ENCODE measurements at places on chromosomes 1 and 21.
A peak's percentile ranks its signal among the peaks of the same experiment; 100 is the strongest.

GRCh38 chr21:23496729-23497128 is 2110.6 kb downstream of the MRPL39 start:
- DNase-seq, result no peak

DNA sequence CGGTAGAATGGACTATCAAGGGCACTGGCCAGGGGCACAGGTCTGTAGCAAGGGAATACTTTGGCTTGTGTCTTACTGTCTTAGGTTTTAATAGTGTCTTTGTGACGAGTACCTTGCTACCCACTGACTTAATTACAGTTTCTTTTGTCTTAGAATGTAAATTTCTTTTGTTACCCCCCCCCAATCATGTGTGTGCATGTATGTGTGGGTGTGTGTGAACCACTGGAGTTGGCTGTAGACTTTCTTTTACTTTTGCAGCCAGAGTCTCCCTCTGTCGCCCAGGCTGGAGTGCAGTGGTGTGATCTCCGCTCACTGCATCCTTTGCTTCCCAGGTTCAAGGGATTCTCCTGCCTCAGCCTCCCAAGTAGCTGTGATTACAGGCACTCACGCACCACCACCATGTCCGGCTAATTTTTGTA is 61.8 kb upstream of the CLDN14 start:
- no peak for DNase-seq

- peak; percentile 83 for DNase-seq
These were observed 63.1 kb upstream of the CD34 start for GRCh38 chr1:207973898-207974568.

- DNase-seq, result no peak
These were observed 71.4 kb upstream of the FAM20B start for GRCh38 chr1:178954325-178954690.

DNA sequence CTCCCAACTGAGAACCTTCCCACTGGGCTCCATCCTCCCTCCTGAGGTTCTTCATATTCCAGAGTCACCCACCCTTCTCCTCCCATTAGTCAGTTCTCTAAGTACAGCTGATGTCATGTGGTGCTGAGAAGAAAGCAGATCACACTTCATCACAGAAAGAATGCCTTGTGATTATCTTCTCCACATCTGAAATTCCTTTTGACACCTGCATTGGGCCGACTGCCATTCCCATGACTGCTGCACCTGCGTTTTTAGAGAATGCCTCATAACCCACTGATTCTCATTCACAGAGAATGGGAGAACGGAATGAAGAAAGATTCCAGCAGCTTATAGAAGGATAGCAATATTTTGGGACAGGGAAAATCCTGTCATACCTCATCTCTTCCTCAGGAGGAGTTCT is 14.3 kb downstream of the LEPR start:
- no peak for DNase-seq

DNA sequence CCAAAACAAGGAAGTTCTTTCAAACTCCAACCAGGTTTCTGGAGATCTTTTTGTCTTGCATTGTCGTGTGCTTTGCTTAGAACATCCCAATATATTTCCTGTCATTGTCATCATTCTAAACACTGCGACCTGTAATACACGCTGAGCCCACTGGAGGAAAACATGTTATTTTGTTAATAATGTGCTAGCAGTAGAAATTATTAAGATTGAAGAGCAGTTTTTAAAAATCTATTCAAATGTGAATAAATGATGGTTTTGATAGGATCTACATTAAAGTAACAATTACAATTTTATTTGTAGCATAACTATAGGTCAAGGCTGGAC is 268.5 kb downstream of the PTPRC start:
- DNase-seq, result no peak

DNA sequence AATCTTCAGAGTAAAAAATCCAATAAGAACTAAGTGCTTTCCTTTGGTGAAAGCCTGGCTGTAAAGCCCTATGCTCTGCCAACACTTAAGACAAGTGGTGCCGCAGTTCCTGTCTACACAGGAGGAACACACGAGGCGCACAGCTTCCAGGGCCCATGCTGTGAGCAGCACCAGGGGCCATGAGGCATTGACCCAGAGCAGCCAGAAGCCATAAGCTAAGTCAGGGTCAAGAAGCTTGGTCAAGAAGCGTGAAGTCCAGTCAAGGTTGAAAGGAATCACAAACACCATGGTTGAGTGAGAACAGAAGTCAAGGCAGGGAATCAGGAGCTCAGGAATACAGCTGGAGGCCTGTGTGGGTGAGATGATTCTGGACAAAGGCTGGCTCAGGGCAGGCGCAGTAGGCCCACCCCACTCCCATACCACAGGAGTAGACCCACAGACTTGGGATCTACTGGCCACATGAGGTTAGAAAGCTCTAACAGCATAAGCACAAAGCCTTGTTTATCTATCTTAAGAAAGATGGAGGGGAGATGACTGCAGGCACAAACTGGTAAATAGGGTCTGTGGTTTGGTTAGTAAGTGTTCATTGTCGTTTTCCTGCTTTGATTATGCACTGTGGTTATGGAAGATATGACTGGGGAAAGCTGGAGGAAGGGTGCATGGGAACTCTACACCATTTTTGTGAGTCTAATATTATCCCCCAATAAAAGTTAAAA is 42.9 kb upstream of the RCAN3 start:
- no peak for DNase-seq

GRCh38 chr1:43994794-43995790 is 3.7 kb downstream of the CCDC24 start:
- no peak for DNase-seq

DNA sequence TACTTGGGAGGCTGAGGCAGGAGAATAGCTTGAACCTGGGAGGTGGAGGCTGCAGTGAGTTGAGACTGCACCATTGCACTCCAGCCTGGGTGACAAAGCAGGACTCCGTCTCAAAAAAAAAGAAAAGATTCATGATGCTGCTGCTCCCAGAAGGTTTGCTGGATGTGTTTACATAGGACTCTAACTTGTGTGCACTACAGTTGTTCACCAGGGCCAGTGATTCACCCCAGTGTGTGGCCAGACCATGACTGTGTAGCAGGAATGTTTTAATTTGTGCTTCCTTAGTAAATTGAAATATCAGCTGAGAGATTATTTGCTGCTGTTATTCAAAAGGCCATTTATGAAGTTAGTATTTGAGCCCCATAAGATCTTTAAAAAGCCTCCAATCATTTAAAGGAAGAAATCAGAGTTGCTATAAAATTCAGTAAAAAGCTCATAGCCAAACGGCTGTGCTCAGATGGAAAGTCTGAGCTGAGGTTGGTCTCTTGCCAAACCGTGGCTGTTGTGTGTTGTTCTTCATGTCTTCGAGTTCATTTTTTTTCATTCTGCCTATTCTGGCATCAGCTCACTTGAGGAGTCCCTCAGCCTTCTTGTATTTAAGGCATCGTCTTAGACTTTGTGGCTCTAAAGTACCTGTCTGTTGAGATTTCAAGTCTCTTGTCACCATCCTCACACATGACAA is 18.1 kb upstream of the PGD start:
- DNase-seq, result no peak

GRCh38 chr1:216553766-216554165 is 130.5 kb upstream of the USH2A start:
- no peak for DNase-seq

- no peak for DNase-seq
These were observed 12.6 kb downstream of the ELF3 start for GRCh38 chr1:202023001-202023433.

- no peak for DNase-seq
These were observed 14.9 kb downstream of the SLC26A9 start for GRCh38 chr1:205928317-205928716.

- no peak for DNase-seq
These were observed 25.6 kb upstream of the ENO1 start for GRCh38 chr1:8903908-8904650.

- no peak for DNase-seq
These were observed 173.9 kb downstream of the RWDD3 start for GRCh38 chr1:95407886-95408291.

DNA sequence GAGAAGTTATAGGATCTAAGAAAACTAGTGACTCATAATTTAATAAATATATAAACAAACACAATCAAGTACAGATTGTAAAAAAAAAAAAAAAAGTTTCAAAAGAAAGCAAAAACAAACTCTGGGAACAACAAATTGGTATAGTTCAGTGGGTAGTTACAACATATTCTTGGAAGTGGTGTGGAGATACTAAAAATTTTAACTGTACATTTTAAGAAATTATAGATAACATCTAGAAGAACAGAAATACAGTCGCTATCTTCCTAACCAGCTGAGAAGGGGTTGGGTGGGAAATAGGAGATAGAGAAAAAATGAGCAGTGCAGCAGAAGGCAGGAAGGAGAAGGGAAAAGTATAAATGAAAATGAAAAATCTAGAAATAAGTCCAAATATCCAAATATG is 70.5 kb downstream of the LRRC8C start:
- no peak for DNase-seq

GRCh38 chr1:116842654-116843053 is 67.1 kb upstream of the PTGFRN start:
- DNase-seq, result no peak

- no peak for DNase-seq
These were observed 351.6 kb downstream of the PTBP2 start for GRCh38 chr1:97073169-97073568.

Data from CD14-positive monocyte (primary cell).